Putamen (tissue), 1 donor: ENCODE measurements at places on chromosomes 3 and 15.

DNA sequence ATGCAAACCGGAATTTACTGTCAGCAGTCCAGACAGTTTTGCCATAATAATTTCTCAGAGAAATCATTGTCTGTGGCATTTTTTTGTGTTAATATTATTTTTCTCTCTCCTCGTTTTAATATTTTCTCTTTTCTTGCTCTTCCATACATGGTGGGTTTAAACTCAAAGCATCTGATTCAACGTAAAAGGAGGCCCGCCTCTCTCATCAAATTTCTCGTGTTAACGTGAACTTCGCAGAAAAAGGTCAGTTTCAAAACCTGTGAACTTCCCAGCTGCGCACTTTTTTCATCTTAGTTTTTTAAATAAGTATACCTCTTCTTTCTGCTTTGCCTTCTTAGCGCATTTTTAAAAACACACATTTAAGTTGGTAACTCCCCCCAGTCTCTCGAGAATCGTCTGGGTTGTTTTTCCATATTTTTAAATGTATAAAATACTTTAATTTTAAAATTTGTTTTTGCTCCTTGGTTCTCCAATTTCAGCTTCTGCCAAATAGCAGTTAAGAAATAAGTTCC is 9.1 kb downstream of the SHOX2 start:
- DNase-seq, result no peak

DNA sequence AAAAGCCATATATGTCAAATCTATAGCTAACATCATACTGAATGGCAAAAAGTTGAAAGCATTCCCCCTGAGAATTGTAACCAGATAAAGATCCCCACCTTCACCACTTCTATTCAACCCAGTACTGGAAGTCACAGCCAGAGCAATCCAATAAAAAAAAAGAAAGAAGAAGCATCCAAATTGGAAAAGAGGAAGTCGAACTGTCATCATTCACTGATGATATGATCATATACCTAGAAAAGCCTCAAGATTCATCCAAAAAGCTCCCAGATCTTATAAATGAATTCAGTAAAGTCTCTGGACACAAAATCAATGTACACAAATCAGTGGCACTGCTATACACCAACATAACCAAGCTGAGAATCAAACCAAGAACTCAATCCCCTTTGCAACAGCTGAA is 97.4 kb downstream of the CBLB start:
- DNase-seq, result no peak

- no peak for DNase-seq
Measured at GRCh38 chr15:23646165-23647000, 1.3 kb downstream of the MAGEL2 start.

DNA sequence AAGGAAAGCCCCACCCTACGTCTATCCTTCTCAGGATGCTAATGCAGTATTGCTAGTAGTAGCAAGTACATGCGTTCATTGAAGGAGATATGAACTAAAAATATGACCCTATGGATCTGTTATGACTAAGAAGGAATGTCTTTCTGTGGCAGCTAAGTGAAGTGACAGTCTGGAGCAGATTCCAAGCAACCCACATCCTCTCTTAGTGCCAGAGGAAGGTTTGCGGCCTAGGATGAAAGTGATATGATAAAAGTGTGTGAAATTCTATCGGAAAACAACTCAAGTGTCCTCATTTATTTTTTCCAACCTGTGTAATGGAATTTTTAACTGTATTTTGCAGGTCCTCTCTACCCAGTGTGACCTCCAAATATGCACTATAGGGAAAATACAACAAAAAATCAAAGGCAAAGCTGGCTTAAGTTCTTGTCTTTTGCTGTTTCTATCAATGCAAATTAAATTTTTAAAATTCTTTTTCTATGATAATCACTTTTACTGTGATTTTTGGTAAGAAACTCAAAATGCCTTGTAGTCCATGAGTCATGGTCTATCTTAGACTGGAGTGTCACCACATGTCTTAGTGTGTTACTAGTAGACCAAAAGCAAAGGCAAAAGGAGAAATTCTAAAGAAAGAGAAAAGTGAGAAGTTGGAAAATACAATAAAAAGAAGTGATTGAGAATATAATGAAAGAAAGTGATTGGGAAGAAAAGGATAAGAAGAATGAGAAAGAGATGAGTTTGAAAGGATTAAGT is 161.2 kb upstream of the TMCO5A start:
- DNase-seq, result no peak

DNA sequence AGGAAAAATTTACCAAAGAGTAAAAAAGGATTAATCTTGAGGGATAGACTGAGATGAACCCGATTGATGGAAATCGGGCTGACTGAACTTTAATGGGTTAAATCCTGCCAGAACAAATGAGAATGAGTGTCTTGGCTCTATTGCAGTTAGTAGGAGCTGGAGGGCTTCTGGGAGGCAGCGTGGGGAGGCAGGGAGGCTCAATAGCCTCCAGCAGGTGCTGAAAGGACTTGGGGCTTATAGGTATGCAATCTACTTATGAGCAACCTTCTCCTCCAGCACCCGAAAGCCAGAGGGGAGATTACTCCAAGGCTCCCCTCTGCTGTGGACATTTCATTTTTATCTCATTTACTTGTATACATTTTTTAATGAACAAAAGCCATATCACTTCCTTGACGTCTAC is 1.0 kb upstream of the CRYBG3 start:
- no peak for DNase-seq

- no peak for DNase-seq
Measured at GRCh38 chr3:46997453-46998091, 18.1 kb downstream of the NBEAL2 start.

DNA sequence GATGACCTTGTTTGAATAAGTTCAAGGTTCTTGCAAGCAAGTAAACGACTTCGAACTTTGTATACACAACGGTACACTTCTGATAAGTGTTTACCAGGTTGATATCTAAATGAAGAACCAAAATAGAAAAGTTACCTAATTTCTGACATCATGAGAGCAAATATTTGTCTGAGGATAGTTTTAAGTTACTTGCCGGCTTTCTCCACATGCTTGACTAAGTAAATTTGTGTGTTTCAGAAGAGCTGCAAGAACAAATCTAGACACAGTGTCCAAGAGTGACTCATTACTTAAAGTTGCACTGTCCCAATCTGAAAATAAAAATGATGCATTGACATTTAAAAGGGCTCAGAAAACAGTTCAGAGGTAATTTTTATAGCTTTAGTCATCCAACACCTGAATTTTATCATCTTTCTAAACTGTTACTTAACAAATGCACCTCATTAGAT is 115.1 kb downstream of the HERC1 start:
- DNase-seq, result no peak

DNA sequence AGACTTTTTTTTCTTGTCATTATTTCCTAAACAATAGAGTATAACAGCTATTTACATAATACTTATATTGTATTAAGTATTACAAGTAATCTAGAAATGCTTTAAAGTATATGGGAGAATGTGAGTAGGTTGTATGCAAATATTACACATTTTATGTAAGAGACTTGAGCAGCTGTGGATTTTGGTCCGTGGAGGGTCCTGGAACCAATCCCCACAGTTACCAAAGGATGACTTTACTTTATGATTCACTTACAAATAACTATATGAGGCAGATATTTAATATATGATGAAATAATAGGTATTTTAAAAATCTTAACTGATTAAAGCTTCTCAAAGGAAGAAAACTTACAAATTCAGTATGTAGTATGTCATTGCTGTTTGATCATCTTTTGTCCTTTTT is 56.3 kb downstream of the PPP2R3A start:
- DNase-seq, result no peak

GRCh38 chr15:29003191-29003839 is 117.5 kb downstream of the APBA2 start:
- no peak for DNase-seq

DNA sequence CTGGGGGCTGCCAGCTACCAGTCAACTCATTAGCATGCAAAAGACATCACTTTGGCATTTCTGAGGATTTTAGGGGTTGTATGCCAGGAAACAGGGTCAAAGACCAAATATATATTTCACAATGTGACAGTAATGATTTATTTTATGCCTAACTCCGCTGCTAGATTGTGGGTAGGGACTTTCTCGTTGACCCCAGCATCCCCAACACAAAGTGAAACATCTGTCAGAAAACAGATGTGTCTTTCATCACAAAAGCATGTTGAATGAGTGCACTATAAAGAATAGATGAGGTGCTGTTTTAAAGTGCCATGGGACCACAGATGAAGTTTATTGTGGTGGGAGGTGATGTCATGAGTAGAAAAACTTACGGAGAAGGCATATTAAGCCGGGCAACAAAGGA is 59.7 kb downstream of the ITPR1 start:
- DNase-seq, result no peak
